CD14-positive monocyte (primary cell): ENCODE measurements at places on chromosomes 1 and 21. TPM values are rescaled to one million over a fixed set of nuclear protein-coding genes. Genes with fewer than 3 reads are reported as not detected.
A peak's percentile ranks its signal among the peaks of the same experiment; 100 is the strongest.

RORC gene
- not detected for polyA plus RNA-seq

NOS1AP gene
- 0.12 and 0.53 TPM in 2 replicates for polyA plus RNA-seq

SPEN gene
- polyA plus RNA-seq, result 6.1 TPM

BSND gene
- not detected in 2 replicates for polyA plus RNA-seq

LRRC8C gene
- 18.6 TPM for polyA plus RNA-seq

- no peak overlapping the region for H3K27ac ChIP-seq
- no peak overlapping the region for H3K4me3 ChIP-seq
- no peaks in the 10 kb centered on the region for H3K27me3 ChIP-seq
- no peak for DNase-seq
- no peaks in the 10 kb centered on the region for H3K36me3 ChIP-seq
Measured at GRCh38 chr1:232328486-232329102, 301.3 kb downstream of the SIPA1L2 start.

GRCh38 chr1:160376525-160377131, 9.8 kb downstream of the NHLH1 start:
- peak overlapping the region; percentile 75 for H3K27ac ChIP-seq
- peak; percentile 64 for DNase-seq
- H3K4me1 ChIP-seq, result peaks cover 35% of the 10 kb centered on the region
- no peak overlapping the region for H3K4me3 ChIP-seq
- no peaks in the 10 kb centered on the region for H3K36me3 ChIP-seq

DNA sequence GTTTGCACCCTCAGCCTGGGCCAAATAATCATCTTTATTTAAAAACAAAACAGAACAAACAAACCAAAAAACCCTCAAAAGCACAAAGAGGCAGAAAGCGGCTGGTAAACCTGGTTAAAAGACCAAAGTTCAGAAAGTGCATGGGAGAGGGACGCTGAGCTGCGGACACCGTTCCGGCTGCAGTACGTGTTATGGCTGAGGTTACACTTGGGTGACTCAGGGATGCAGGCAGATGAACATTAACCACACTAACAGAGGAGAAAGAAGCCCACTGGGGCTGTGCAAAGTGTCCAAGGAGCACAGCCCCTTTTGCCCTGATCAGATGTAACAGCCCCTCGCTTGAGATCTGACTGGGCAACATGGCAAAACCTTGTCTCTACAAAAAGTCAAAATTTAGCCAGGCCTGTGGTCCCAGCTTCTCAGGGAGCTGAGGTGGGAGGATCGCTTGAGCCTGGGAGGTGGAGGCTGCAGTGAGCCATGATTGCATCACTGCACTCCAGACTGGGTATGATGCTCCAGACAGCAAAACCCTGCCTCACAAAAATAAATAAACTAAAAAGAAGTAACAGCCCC, 28.3 kb downstream of the GPR157 start:
- H3K27me3 ChIP-seq, result no peaks in the 10 kb centered on the region
- no peak overlapping the region for H3K27ac ChIP-seq
- no peaks in the 10 kb centered on the region for H3K4me1 ChIP-seq
- DNase-seq, result no peak
- H3K36me3 ChIP-seq, result no peaks in the 10 kb centered on the region
- H3K4me3 ChIP-seq, result no peak overlapping the region

- peaks cover 22% of the 10 kb centered on the region for H3K27me3 ChIP-seq
- H3K27ac ChIP-seq, result no peak overlapping the region
- no peaks in the 10 kb centered on the region for H3K4me1 ChIP-seq
- no peaks in the 10 kb centered on the region for H3K36me3 ChIP-seq
- no peak overlapping the region for H3K4me3 ChIP-seq
Measured at GRCh38 chr21:36718951-36719501, 20.1 kb downstream of the SIM2 start.

DNA sequence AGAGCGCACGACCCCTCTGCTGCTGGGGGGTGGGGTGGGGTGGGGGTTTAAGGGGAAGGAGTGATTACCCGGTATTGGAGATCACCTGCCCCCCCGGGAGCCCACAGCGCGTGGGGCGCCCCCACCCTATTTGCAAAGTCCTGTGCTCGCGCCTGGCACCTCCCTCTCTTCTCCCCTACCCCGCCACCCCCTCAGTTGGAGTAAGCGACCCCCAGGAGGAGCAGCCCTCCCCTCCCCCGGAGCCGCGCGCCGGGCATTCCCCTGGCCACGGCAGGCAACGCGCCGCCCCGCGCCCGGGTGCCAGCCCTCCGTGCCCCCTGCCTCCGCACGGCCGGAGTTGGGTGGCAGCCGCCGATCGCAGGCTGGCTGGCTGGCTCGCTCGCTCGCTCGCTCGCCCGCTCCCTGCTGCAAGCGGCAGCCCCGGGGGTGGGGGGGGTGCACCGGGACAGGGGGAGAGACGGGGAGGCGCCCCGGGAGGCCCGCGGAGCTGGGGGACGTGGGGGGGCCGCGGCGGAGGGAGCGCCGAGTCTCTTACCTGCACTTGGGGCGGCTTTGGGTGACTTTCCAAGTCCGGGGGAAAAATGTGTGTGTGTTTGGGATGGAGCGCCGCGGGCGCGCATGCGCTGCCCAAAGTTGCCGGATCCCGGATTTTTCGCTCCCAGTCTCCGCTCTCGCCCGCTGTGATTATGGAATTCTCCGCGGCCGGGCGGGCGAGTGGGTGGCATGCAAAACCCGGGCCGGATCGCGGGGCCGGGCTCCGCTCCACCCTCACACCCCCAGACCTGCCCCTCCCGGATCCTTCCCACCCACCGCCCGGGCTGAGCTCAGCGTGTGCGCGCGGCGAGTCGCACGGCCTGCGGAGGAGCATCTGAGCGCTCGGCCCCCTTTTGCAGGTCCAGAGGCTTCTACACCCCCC, at the start of gene CASZ1:
Gene CASZ1, minus strand, starts transcription at position 618 of the 916 bp plus-strand sequence. CDS start 102,757 bp downstream, outside the sequence.
- no peaks in the 10 kb centered on the region for H3K4me1 ChIP-seq
- H3K36me3 ChIP-seq, result no peaks in the 10 kb centered on the region
- no peak within 1 kb of the TSS for H3K27ac ChIP-seq
- no peak within 1 kb of the TSS for H3K4me3 ChIP-seq

GRCh38 chr1:62882201-62883104, 98.5 kb downstream of the ATG4C start:
- H3K4me3 ChIP-seq, result no peak overlapping the region
- peaks cover 94% of the 10 kb centered on the region for H3K27me3 ChIP-seq
- H3K36me3 ChIP-seq, result no peaks in the 10 kb centered on the region
- no peaks in the 10 kb centered on the region for H3K4me1 ChIP-seq
- no peak for DNase-seq

- no peak overlapping the region for H3K4me3 ChIP-seq
- no peaks in the 10 kb centered on the region for H3K4me1 ChIP-seq
- H3K27ac ChIP-seq, result no peak overlapping the region
- no peaks in the 10 kb centered on the region for H3K36me3 ChIP-seq
- H3K27me3 ChIP-seq, result no peaks in the 10 kb centered on the region
- DNase-seq, result no peak
Measured at GRCh38 chr21:38944903-38945302, 139.2 kb downstream of the ETS2 start.

DNA sequence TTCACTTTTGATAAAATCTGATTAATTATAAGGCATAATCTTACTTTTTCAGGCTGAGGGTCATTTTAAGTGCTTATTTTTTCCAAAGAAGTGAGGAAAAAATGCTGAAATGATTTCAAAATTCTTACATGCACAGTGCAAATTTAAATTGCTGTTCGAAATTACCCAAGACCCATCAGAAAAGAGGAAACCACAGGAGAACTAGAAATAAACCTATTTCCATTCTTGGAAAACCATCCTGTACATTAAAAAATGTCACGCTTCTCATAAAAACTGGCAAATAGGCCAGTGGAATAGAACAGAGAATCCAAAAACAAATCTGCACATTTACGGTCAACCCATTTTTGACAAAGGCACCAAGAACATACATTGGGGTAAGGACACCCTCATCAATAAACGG, 414.9 kb downstream of the SMYD3 start:
- H3K27me3 ChIP-seq, result no peaks in the 10 kb centered on the region
- peaks cover 12% of the 10 kb centered on the region for H3K4me1 ChIP-seq
- no peak for DNase-seq
- H3K27ac ChIP-seq, result no peak overlapping the region

- no peaks in the 10 kb centered on the region for H3K36me3 ChIP-seq
- no peaks in the 10 kb centered on the region for H3K4me1 ChIP-seq
- DNase-seq, result no peak
- H3K27ac ChIP-seq, result no peak overlapping the region
- no peak overlapping the region for H3K4me3 ChIP-seq
- no peaks in the 10 kb centered on the region for H3K27me3 ChIP-seq
Measured at GRCh38 chr1:158611916-158612315, 6.8 kb downstream of the OR10Z1 start.

GRCh38 chr1:48469616-48470480, 2.2 kb downstream of the SPATA6 start:
- H3K4me3 ChIP-seq, result peak overlapping the region; percentile 17
- H3K27me3 ChIP-seq, result no peaks in the 10 kb centered on the region
- H3K4me1 ChIP-seq, result peaks cover 30% of the 10 kb centered on the region

GRCh38 chr1:227781314-227781930, 34.1 kb upstream of the PRSS38 start:
- peaks cover 3% of the 10 kb centered on the region for H3K4me1 ChIP-seq
- peaks cover 9% of the 10 kb centered on the region for H3K36me3 ChIP-seq
- DNase-seq, result no peak
- no peak overlapping the region for H3K27ac ChIP-seq
- peaks cover 3% of the 10 kb centered on the region for H3K27me3 ChIP-seq
- H3K4me3 ChIP-seq, result no peak overlapping the region

GRCh38 chr1:182198006-182198605, 136.6 kb upstream of the ZNF648 start:
- H3K4me1 ChIP-seq, result peaks cover 29% of the 10 kb centered on the region
- no peak overlapping the region for H3K4me3 ChIP-seq
- H3K36me3 ChIP-seq, result no peaks in the 10 kb centered on the region

DNA sequence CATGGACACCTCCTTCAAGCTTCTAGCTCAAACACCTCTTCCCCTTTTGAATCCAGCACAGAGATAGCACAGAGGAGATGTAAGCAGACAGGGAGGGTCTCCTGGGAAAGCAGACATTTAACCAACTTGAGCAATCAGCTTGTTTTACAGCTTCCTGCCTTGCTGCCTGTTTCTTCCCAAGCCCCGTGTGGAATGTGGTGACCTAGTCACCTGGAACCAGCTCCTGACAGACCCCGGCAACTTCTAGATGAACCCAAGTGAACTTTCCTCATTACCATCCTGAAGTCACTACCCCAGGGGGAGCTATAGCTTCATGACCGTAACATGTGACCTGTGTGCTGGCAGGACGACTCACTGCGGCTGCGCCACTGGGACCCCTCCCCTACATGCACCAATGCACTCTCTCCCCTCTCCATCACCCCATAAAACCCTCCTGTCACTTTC, 24.1 kb upstream of the TTF2 start:
- H3K4me3 ChIP-seq, result no peak overlapping the region
- peaks cover 61% of the 10 kb centered on the region for H3K36me3 ChIP-seq
- H3K27me3 ChIP-seq, result no peaks in the 10 kb centered on the region
- H3K4me1 ChIP-seq, result no peaks in the 10 kb centered on the region
- no peak for DNase-seq
- H3K27ac ChIP-seq, result no peak overlapping the region

DNA sequence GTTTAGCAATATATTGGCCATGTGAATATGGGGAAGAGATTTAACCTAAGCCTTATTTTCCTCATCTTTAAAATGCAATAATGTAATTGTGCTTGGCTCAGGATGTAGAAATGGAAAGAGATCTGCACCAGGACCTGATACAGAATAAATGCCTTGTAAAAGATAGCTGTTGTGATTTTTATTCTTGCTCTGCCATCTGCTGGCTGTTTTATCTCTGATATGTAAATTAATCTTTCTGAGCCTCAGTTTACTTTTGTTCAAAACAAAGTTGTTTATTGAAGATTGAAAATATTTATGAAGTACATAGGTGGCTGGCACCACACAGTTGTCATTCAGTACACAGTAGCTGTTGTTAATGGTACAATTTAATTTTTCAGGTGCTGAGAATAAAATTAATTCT, 21.9 kb downstream of the ZYG11B start:
- H3K36me3 ChIP-seq, result no peaks in the 10 kb centered on the region
- no peaks in the 10 kb centered on the region for H3K27me3 ChIP-seq
- H3K4me3 ChIP-seq, result no peak overlapping the region
- no peak for DNase-seq
- no peaks in the 10 kb centered on the region for H3K4me1 ChIP-seq
- H3K27ac ChIP-seq, result no peak overlapping the region
